AG09319 (cell line): ENCODE measurements at places on chromosomes 5 and 9.
A peak's percentile ranks its signal among the peaks of the same experiment; 100 is the strongest.

DNA sequence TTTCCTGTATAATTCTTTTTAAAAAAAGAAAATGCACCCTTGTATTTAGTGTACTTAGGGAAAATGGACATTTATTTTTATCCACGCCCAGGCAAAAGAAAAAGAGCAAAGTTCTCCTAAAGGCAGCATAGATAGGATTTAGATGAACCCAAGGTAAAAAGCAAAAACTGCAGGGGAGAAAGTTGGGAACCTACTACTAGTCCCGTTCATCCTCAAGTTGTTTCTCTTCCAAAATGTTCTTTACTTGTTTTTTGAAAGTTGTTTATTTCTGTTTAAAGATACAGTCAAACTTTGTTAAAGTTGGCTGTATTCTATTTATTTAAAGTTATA, 9.8 kb downstream of the RUSC2 start:
- no peak for DNase-seq

- DNase-seq, result no peak
These were observed 499.1 kb downstream of the DMAC1 start for GRCh38 chr9:7300484-7300883.

DNA sequence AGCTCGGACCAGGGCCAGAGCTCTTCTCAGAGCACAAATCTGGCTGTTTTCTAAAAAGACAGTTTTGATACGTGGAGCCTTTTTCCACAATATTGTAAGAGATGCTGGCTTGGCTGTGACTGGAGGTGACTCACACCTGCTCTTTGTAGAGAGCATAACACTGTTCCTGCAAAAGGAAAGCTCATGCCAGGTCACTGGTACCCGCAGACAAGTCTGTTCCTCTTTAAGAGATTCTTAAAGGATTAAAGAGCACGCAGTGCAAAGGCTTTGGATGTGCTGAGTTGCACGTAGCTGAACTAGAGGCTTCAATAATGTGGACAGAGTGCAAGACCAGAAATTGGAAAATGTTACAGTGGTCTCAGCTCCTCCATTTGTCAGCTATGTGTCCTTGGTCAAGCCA, 19.0 kb downstream of the ACTL7B start:
- DNase-seq, result no peak

DNA sequence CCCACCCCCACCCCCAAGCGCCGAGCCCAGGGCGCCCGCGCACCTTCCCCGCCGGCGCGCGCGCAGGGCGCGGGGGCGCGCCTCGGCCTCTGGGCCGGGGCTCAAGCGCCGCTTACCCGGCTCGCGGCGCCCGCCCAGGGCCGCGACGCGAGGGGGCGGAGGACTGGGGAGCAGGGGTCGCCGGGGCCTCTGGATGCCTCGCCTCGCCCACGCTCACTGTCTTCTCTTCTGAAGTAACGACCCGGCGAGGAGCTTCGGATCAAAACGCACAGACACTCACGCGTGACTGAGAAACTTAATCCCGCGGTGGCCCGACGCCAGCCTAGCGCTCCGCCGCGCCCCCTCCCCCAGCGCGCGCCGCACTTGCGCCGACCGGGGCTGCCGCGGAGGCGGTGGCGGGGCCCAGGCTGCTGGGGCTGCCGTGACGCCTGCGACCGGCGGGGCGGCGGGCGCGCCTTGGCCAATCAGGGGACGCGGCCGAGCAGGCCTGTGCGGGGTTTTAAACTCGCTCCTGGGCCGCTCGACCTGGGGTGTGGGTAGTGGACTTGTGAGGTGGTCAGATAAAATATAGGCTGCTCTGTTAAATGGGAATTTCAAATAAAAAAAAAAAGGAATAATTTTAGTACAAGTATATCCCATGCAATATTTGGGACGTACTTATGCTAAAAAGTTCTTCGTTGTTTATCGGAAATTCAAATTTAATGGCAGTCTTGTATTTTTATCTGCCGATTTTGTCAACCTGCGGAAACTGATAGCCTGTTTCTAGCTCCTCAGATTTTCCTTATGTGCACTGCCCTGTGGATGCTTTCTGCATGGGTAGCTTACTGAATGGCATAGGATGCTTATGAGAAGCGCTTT, at the start of gene MPDZ:
Gene MPDZ, minus strand, starts transcription at position 409 of the 858 bp plus-strand sequence. CDS start 29,377 bp downstream, outside the sequence.
- no peak for DNase-seq

DNA sequence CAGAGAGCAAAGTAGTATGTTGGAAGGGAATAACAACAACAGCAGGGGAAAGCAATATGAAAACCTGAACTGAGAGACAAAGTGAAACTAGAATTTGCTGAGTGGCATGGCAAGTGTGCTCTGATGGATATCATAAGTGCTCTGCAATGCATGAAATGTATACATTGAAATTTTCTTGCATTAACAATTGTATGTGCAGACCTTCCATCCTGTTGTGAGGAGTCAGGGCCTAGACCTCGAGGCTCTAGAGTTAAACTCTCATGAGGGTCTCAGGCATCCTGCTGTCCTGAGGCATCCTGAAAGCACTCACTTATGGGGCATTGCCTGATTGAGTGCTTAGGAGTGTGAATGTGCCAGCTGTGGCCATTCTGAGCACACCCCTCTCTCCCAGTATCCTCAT, 1.1 kb downstream of the ECM2 start:
- DNase-seq, result no peak

DNA sequence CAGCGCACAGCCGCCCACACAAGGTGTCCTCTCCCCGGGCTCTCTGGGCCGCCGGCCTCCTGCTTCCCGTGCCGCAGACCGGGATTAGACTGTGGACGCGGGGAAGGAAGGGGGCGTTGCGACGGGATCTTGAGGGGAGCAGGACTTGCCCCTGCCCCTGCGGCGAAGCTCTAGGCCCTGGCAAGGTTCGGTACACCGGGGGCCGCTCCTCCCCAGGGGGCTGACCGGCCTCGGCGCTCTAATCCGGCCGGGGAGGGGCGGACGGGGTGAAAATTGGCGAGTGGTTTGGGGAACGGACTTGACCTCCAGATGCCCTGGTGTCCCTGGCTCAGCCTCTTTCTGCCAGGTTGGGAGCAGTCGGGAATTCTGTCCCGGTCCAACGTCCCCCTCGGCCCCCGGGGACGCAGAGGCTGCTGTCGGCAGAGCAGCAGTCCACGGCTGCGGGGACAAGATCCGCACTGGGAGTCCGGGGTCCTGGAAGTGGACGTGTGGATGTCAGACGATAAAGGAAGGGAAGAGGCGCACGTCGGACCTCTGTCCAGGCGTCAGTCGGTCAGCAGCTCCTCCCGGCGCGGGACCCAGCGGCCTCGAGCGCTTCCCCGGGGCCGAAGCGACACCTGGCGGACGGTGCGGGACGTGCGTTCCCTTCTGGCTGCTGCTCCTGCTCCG, 1.9 kb upstream of the CNTFR start:
- peak; percentile 34 for DNase-seq

- DNase-seq, result no peak
These were observed 7.5 kb upstream of the UBE2R2 start for GRCh38 chr9:33809506-33809905.

GRCh38 chr5:60259730-60260129, 366.2 kb upstream of the PDE4D start:
- no peak for DNase-seq

GRCh38 chr9:93033531-93033930, 25.0 kb upstream of the SUSD3 start:
- DNase-seq, result no peak

DNA sequence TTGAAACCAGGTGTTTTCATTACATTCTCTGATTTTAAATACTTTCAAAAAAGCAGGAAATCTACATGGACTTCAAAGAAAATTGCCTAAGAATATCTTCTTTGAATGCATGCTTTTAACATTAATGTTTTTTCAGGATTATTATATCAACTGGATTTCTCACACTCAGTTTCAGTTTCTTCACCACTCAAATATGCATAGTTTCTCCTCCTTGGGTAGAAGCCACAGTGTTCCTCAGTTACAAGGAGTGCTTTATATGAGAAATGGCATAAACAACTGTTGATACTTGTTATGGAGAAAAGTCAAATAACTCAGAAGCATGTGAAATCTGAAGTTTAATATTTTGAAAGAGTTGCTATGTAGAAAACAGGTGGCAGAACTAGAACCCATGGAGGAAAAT, 196.9 kb downstream of the DMRTA1 start:
- no peak for DNase-seq

GRCh38 chr5:142527664-142528295, 158.1 kb downstream of the FGF1 start:
- DNase-seq, result no peak

- DNase-seq, result no peak
These were observed 154.1 kb downstream of the LRRC70 start for GRCh38 chr5:62732677-62733121.

- no peak for DNase-seq
These were observed 16.5 kb upstream of the UBE2QL1 start for GRCh38 chr5:6432206-6432605.

GRCh38 chr5:148237785-148238417, 424 bp upstream of the MARCOL start:
- no peak for DNase-seq

DNA sequence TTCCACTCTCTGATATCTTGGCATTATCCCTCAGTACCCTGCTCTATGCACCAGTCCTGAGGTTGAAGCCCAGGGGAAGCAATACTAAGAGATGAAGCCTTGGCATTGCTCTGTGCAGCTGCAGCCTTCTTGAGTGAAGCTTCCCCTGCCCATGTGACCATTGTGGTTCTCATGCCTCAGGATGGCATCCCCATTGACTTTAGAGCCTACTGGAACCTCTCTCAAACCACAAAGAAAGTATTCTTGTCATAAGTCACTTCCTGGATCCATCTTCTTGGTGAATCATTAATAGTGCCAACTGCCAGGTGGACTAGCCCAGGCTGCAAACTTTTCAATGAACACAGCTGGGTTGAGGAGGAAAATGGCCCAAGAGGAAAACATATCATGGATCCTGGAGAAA, 283.9 kb upstream of the RFX3 start:
- DNase-seq, result no peak

DNA sequence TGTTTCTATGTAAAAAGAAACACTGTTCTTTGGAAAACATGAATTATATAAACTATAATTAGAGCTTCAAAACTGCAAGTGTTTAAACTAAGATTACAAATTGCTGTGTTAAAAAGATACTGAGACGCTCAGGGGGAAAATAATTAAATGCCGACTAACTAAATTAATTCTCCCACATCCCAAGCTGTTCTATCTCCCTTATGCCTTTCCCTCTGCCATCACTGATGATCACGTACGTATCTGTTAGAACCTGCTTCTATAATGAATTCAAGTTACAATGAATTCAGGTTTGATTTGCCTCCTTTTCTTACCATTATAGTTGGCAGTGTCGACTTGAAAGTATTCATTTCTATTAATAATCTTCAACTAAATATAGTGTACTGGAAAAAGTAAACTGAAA, 349.9 kb upstream of the CDH6 start:
- no peak for DNase-seq

DNA sequence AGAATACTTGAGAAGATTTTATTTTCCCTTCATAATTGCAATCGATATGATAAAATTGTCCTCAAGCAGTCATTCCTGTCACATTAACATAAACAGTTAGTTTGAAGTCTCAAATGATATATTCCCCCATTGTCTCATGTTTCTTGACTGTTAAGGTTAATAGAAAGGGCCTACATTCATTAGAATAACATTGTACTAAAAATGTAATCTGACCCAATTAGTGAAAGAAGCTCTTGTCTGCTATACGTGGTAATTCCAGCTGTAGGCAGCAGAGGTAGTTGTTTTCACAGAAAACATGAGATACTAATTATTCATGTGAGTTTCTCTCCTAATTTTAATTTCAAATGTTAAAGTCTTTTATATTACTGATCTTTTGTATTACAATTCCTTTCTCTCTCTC, 25.9 kb upstream of the AP3B1 start:
- no peak for DNase-seq

GRCh38 chr5:67360047-67360446, 163.4 kb upstream of the CD180 start:
- DNase-seq, result no peak

DNA sequence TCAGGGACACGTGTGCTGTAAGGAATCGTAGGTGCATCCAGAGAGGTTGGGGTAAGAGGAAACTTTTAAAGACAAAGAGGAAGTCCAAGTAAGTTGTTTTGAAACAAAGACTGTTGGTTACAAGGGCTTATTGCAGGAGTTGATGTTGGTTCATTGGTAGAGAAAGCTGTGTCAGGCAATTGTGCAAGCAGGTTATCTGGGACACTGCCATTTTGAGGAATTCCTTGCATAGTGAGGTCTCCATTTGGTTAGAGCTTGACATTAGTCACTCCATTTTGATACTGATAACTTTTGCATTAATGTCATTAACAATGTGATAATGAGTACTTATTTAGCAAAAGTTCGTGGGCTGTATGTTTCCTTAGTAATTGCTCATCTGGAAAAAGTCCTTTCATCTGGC, 24.9 kb downstream of the CNOT6 start:
- DNase-seq, result no peak

DNA sequence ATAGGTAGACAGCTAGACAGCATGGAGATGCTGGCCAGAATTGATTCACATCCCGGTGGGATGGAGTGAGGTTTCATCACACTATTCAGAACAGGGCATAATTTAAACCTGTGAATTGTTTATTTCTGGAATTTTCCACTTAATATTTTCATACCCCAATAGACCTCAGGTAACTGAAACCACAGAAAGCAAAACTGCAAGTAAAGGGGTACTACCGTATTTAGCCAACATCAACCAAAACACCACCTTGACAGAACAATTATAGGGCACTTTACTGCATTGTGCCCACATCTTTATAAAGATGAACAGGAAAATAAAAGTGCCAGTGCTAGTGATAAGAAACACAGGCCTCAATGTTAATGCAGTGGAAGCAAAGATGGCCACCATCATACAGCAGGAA, 7.5 kb downstream of the SERINC5 start:
- DNase-seq, result no peak

GRCh38 chr9:131043087-131043486, 34.1 kb downstream of the LAMC3 start:
- DNase-seq, result no peak

DNA sequence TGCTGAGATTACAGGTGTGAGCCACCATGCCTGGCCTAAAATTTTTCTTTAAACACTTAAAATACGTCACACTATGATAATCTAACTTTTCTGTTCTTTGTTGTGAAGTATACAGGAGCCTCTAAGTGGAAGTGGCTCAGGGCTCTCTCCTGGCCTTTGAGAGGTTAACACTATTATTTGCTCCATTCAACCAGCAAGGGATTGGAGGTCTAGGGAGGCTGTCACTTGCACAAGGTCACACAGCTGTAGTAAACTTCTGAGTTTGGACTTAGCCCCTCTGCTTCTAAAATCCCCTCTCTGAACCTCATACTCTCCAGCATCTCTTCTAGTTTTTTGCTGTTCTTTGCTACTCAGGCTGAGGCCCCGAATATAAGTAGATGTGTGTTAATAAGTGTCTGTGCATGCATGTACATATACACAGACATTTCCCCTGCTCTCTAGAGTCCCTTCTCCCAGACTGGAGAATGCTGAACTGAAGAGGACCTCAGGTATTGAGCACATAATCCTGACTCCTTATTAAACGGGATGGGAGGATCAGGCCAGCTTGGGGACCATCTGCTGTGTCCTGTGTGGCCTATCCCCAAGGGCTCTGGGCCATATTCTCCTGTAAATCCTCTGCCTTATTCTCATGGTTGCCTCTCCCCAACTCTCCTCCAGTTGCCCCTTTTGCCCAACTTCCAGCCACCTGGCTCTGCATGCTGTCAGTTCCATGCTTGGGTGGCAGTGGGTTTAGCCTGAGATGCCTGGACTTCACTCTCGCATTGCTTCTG, 87.0 kb upstream of the SPRY4 start:
- no peak for DNase-seq

GRCh38 chr5:139103762-139104161, 94.4 kb downstream of the SIL1 start:
- DNase-seq, result no peak
